ENCODE measurements at places on chromosomes 7 and 10.

GRCh38 chr7:155751409-155751808 is 60.9 kb downstream of the SHH start:
- no peak for DNase-seq

GRCh38 chr10:119079599-119080520 is 757 bp downstream of the EIF3A start:
- peak; percentile 94 for DNase-seq

DNA sequence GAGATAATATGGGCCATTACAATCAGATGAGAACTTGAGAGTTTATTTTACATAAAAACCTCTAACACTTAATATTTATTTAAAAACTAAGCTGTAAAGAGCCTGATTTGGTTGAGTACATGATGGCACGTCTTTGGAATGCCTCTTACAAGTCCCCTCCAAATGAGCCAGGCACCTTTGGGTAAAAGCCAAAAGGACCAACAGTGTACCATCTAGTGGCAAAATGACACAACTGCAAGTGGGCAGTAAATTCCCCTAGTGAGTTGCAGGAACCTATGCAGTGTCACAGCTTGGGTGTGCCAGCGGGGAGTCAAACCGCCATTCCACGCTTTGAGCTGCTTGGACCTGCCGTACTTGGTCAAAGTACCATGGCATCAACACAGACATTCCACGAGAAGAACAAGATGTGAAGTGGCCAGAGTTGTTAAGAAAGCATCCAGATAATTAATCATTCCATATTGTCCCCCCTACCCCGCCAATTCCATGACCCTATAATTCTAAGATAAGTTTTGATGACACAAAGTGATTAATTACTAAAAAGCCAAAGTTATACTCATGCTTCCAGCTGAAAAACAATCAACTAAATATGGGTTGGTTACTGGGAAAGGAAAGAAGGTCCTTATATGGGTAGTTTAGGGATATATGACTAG is 115.2 kb downstream of the SORBS1 start:
- peak; percentile 66 for DNase-seq

DNA sequence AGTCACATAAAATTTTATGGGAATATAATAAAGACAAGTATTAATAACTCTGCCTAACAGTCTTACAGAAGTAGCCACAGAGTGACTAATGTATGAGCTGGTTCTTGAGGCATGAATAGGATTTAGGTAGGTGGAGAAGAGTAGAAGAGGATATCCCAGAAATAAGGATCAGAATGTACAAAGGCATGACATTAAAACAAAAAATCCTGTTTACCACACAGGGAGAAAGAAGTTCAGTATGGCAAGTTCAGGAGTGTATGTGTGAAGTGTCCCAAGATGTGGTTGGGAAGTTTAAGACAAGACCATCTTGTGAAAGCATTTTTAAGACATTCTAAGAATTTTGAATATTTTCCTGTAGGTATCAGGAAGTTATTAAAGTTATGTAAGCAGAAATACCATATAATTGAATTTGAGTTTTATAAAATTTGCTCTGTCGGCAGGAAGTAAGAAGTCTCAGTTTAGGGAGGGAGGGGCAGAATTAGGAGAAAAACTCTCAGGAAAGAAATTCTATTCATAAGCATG is 64.7 kb upstream of the CAV2 start:
- no peak for DNase-seq

DNA sequence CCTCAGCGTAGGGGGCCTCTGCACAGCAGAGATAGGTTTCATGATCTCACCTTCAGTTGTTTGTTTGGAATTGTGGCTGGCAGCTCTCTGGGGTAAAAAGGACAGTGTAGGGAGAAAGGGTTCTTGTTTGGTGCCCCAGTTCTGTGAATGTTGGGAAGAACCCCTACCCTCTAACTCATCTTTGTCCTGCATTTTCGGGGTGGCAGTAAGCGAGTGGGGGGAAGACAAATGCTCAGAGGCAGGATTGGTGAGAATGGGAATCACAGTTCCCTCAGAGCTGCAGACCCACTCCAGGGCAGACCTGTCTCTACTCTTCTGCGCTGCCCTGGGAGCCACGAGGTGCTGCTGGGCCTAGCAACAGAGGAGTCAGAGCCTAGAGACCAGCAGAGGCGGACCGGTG is 1.8 kb upstream of the LBX1 start:
- no peak for DNase-seq

- DNase-seq: peak; percentile 33
Measured at GRCh38 chr7:65820287-65820950, 52.5 kb upstream of the VKORC1L1 start.

DNA sequence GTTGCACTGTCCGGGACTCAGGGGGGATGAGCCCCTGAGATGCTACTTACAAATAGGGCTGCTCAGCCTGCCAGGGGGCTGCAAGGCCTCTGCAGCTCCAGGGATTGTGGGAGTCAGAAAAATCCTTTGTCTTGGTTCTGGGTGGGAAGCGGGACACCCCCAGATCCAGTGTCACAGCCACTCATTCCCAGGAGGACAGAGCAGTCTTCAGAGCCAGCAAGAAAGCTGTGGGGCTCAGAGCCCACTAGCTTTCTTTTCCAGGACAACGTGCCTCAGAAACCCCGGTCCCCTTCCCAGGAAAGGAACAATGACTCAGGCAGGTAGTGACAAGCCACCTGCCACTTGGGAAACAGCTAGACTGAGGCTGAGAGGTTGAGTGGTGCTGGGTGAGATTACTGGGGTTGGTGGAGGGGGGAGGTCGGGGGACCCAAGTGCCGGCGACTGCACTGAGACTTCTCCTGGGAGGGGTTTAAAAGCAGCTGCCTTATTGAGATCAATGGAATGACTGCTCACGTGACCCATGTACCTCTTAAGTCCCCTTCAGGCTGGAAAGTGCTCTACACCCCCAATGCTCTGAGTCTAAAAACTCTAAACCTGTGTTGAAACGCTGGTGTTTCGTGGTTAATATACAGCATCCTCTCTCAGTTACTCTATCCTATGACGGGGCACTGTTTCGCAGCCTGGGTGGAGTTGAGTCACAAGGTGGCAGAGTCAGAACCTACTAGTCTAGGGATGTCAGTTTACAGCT is 123.6 kb downstream of the UBE2H start:
- DNase-seq: no peak

DNA sequence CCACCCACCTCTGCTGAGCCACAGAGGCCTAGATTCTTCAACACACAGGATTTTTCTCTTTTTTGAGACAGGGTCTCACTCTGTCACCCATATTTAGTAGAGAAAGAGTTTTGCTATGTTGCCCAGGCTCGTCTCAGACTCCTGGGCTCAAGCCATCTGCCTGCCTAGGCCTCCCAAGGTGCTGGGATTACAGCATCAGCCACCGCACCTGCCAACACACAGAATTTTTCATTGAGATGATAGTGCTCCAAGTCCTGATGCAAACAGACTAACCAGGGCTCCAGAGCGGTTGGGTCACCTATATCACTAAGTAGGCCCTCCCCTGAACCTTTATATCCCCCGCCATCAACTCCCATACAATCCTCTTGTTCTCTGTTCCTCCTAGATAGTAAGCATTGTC is 24.4 kb upstream of the ADRB1 start:
- no peak for DNase-seq

DNA sequence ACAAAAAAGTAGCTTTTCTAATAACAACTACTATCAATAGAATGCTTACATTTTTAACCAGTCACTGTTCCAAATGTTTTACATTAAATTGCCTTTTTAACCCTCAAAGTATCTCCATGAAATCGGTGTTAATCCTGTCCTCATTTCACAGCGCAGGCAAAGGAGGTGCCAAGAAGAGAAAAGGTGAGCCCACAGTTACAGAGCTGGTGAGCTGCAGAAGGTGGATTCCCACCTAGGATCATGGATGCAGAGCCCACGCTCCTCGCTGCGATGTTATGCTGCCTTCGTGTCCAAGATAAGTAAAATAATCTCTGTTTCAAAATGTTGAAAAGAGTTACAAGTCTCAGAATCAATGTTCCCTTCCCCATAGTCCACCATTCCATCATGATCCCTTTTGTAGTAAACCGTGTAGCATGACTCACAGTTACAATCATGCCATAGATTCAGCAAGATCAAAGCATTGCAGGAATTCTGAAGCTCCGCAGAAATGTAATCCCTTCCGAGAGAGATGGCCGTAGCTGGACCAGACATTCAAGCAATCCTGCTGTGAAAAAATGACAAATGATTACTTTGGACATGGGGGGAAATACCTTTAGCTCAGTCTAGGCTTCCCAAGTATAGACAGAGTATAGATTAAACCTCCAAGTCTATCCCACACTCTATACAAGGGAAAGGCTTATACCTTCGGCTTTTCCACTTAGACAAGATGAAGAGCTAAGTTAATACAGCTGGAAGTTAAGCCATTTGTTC is 394.7 kb upstream of the AKR1E2 start:
- DNase-seq: no peak
